Stimulated activated CD4-positive, alpha-beta T cell treated with anti-CD3 and anti-CD28 coated beads, Interleukin-1b, Interleukin-23, amount 100 ng/mL, for 4 hours (primary cell): ENCODE measurements at places on chromosomes 3 and 15.

GRCh38 chr3:182969277-182969676, 11.1 kb downstream of the DCUN1D1 start:
- no peak for DNase-seq

DNA sequence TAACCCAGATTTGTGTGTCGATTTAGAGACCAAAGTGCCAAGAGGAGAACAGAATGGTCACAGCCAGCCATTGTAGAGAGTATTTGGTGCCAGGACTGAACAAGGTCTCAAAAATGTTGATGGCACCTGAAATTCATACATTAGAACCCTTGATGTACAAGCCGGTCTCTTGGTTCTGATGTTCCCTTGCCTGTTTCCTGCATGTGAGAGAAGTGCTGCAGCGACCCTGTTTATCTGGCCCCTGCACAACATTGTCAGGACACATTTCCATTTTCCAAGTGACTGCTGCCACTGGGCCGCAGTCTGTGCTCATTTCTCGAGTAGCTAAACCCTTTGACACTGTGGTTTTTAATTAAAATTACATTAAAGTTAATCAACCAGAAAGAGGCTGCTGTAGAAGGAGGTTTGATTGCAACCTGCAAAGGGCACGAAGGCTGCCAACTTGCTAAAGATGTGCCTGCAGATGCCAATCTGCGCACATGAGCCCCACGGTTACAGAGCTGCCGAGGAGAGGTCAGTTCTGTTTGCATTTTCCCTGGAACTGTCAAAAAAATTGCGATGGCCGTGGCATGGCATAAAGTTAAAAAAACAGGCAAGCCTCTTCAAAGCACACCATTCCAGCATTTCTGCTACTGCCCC, 136.4 kb upstream of the CMC1 start:
- DNase-seq: no peak

DNA sequence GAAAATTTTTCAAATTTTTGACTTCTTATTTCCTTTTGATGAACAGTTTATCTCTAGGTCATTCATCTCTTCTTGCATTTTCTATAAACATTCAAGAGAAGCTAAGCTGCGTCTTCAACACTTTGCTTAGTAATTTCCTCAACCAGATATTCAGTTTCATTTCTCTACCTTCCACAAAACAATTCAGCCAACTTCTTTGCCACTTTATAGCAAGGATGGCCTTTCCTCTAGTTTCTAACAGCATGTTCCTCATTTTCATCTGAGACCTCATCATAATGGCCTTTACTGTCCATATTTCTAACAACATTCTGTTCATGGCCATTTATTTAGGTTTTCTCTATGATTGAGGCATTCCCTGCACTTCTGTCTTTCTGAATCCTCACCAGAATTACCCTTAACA, 90.0 kb downstream of the ARIH1 start:
- no peak for DNase-seq

DNA sequence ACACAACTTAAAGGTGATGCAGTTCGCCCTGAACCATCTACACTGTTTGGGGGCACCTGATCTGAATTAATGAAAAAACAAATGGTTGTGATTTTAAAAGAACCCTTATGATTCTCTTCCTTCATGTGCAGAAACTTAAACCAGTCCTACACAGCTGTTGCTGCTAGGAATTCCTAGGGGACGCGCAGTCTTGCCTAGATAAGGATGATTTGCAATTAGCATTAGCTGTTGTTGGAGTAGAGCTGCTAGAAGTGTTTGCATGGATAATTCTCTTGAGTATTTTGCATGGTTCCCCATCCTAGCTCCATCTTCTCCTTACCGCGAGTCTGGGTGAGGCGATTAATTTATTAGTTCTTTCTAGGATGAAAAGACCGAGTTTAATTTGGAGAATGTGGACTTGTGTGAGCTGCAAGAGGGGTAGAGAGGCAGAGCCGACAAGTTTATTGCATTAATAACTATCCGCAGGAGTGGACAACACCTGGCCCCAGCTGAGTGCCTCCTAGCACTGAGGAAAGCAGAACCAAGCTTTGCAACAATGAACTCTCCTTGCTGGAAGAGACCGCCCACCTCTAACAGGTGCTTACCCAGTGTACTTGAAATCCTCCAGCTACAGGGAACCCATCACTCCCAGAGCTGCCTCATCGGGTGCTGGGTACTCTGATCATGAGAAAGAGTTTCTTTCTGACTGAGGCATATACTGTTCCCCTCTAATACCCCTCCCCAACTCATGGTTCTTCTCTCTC, 75.0 kb upstream of the WNT7A start:
- DNase-seq: no peak

DNA sequence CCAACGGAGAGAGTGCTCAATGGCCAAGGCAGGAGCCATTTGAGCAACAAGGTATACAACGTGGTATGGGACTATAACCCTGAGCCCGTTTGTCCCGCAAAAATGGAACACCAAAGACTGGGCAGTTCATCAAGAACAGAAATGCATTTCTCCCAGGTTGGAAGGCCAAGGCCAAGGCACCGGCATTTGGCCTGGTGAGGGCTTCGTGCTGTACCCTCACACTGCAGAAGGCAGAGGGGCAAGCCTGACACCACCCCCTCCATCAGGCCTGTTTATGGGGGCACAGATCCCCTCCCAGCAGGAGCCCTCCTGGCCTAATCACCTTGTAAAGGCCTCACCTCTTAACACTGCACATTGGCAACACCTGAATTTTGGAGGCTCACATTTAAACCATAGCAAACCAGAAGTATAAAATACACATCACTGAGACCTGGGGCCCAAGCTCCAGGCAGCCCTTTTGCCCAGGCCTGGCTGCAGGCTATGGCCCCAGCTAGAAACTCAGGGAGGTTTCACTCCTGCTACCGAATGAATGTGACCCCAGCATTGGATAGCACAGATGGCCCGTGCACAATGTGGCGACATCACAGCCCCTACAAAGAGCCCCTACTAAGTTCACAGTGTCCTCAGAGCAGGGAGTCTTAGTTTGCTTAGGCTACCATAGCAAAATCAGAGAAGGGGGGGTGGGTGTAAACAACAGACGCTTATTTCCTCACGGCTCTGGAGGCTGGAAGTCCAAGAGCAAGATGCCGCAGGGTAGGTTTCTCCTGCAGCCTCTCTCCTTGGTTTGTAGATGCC, 47.1 kb downstream of the KLF15 start:
- no peak for DNase-seq

GRCh38 chr3:42581400-42581708, 413 bp downstream of the SEC22C start:
- DNase-seq: no peak

DNA sequence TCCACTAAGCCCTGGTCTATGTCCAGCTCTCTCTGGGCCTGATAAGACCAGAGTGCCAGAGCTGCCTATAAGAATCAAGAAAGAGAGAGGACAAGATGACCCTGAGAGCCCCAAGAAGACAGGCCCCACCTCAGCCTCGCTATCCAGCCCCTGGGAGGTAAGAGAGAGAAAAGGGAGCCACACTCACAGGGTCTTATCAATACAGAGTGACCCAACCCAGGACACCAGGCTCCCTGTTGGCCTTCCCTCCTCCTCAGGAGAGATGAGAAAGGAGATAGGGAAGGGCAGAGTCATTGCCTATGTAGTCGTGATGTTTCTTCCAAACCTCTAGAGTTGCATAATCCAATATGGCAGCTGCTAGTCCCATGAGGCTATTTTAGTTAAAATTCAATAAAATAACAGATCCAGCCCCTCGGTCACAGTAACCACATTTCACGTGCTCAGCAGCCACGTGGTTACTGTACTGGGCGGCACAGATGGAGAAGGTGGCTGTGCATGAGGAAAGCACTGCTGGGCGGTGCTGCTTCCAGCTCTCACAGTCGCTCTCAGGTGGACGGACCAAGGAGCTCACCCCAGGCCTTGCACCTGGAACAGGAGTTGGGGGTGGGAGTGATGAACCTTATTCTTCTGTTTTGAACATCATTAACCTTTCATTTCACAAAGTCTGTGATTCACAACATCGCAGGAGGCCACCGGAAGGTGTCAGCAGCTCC, 525.8 kb downstream of the SHQ1 start:
- DNase-seq: no peak

GRCh38 chr3:82496890-82497560, 735.6 kb upstream of the GBE1 start:
- no peak for DNase-seq

- no peak for DNase-seq
Observed at GRCh38 chr3:117801912-117802239, 1092.3 kb downstream of the TUSC7 start.

DNA sequence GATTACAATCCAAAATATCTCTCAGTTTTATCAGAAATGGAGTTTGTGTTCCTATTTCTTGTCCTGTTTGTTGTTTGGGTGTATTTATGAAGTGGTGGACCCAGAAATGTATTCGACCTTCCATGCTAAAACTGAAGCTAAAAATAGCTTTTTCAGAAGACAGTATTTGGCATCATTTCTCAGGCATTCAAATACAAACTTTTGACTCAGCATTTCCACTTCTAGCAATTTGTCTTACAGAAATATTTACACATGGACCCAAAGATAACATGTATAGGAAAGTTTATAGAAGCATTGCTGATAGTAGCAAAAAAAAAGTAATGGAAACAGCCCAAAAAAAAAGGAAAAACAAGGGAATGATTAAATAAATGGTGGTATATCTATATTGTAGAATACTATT, 156.3 kb downstream of the HCN4 start:
- no peak for DNase-seq

GRCh38 chr3:76345878-76346277, 560.5 kb upstream of the ZNF717 start:
- DNase-seq: no peak

- DNase-seq: no peak
Observed at GRCh38 chr3:14935592-14936345, 11.6 kb upstream of the NR2C2 start.

- DNase-seq: no peak
Observed at GRCh38 chr3:170420307-170420821, 1.7 kb downstream of the CLDN11 start.

- no peak for DNase-seq
Observed at GRCh38 chr3:193764959-193765358, 172.0 kb downstream of the OPA1 start.

DNA sequence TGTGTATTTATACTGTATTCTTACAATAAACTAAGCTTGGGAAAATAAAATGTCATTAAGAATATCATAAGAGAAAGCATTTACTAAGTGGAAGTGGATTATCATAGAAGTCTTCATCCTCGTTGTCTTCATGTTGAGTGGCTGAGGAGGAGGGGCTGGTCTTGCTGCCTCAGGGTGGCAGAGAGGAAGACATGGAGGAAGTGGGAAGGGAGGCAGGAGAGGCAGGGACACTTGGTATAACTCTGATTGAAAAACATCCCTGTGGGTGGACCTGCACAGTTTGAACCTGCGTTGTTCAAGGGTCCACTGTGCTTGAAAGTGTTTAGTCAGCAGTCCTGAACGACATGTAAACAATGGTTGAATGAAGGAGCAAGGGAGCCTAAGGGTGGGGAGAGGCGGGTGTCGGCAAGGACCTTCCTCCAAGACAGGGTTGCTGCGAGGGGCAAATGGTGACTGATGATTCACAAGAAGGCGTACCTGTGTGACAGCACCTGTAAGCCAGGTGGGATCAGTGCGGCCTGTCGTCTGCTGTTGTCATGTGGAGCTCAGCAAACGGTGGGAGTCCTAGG, 103.8 kb upstream of the KLF13 start:
- no peak for DNase-seq

DNA sequence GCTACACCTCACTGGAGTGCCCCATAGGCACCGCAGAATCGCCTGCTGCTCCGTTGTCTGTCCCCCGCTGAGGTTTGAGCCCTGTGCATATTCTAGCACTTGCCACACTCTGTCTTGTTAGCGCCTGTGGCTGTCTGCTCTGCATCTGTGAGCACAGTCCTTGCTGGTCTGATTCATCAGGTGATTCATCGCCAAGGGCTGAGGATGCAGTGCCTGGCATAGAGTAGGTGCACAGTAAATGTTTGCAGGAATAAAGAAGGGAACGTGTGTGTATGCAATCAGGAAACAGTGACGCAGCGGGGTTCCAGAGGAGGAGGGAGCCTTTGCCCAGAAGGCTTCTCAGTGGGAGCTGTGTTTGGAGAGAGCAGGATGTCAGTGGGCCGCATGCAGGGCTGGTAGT, 124.0 kb upstream of the PLXNA1 start:
- DNase-seq: no peak

GRCh38 chr3:44132061-44132460, 109.6 kb upstream of the TOPAZ1 start:
- DNase-seq: no peak

DNA sequence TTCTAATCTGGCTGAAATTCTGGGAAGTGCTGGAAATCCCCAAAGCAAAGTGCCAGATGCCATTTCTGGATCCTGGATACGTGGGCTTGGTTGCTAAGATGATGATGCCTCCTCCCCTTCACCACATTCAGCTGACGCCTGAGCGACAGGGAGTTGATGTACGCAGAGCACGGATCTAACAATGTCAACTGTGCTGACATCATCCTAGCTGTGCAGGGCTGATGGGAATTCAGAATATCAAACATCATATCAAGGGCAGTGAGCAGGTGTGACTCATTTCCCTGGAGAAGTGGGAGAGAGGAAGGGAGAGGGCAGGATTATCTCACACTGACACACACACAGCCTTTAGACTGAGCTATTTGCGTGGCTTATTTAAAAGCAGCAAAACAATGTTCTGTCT, 92.6 kb upstream of the ZBTB20 start:
- DNase-seq: no peak

DNA sequence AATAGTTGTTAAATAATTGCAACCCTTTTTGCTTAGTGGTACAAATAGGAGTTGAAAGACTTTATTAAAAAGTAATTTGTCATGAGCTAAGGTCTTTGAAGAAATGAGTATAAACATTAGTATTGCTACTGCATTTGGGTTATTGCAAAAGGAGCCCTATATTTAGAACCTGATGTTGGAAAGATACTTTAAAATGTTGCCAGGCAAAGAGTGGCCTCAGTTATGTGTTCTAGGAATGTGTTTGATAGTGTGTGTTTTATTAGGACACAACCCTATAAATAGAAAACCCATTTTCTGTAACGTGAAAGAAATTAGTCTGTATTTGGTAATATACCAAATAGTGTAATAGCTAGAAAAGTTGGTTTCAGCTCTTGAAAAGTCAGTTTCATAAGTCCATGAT, 10.7 kb downstream of the VPS8 start:
- no peak for DNase-seq

DNA sequence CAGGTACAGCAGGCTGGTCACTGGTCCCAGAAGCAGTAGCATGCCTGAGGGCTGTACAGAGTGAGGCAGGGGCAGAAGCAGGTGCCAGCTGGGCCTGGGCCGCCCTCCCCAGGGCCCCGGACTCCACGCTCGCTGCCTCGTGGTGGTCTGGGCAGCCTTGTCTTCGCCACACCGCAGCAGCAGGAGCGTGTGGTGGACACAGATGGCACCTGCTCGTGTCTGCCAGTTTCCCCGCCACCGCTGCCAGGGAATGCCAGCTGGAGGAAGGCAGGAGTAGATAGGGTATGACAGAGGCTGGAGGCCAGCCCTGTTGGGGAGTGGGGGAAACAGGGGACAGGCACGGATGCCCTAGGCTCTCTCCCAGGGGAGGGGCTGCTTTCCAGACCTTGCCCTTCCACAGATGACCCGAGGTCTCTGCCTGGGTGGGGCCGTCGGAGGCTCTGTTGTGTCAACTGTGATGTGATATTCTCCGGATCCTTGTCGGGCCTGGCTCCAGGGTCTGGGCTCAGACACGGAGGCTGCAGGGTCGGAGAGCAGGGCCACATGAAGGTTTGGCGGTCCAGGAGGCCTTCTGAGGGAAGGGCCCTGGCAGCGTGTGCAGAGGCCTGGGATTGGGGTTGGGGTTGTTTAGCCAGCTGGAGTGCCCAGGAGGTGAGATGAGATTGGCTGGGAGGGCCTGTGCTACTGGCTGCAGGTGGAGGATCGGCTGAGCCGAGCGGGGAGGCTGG, 33.6 kb downstream of the GOLGA6L10 start:
- DNase-seq: no peak

GRCh38 chr15:100221471-100222348, 120.1 kb downstream of the ADAMTS17 start:
- DNase-seq: no peak
